RWPE2 (cell line): ENCODE measurements at places on chromosomes 3 and 15.
A peak's percentile ranks its signal among the peaks of the same experiment; 100 is the strongest.

DNA sequence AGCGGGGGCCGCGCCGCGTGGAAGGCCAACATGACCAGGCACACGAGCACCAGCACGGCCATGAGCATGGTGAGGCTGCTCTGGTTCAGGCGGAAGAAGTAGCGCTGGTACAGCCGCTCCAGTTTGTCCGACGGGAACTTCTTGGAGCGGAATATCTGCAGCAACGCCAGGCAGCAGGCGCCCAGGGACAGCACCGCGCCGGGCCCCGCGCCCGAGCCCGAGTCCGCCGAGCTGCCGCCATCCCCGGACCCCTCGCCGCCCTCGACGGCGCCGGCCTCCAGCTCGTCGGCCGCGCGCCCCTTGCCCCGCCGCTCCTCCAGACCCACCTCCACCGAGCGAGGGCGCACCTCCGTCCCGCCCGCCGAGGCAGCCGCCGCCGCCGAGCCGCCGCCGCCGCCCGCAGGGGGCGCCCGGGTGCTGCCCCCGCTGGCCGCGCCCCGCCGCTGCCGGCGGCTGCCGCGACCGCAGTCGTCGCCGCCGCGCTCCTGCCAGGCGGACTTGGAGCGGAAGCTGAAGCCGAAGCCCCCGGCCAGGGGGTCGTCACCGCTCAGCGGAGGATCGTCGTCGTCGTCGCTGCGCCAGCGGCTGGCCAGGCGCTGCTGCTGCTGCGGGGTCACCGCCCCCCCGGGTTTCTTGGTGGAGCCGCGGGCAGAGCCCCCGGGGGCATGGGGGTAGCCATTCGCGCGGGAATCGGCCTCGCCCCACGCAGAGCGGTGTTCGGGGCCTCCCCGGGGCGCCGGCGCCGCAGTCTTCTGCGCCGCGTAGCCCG lies 957 bp downstream of the ADCY5 start:
- DNase-seq: no peak
- no peaks in the 10 kb centered on the region for H3K36me3 ChIP-seq
- H3K4me3 ChIP-seq: no peak overlapping the region
- peaks cover 59% of the 10 kb centered on the region for H3K27me3 ChIP-seq

DNA sequence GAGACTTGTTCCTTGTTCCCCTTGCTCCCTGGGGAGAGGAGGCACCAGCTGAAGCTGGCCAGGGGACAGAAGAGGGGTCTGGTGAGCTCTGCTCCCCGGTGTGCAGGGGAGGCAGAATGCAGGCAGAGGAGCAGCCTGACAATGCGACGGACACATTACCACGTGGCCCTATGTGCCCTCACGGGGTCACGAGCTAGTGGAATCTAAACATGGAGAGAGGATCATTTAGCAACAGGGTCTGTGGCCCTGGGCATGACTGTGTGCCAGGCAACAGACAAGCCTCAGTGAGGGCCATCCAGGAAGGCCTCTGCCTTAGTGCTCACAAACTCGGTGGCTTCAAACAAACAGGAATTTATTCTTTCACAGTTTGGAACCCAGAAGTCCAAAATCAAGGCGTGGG lies 8.5 kb upstream of the MUC4 start:
- DNase-seq: no peak
- H3K4me3 ChIP-seq: no peak overlapping the region
- H3K4me1 ChIP-seq: peaks cover 10% of the 10 kb centered on the region
- H3K27me3 ChIP-seq: no peaks in the 10 kb centered on the region

GRCh38 chr3:156681002-156681401 lies 6.6 kb downstream of the TIPARP start:
- peak overlapping the region; percentile 84 for H3K27ac ChIP-seq
- peak; percentile 77 for DNase-seq

DNA sequence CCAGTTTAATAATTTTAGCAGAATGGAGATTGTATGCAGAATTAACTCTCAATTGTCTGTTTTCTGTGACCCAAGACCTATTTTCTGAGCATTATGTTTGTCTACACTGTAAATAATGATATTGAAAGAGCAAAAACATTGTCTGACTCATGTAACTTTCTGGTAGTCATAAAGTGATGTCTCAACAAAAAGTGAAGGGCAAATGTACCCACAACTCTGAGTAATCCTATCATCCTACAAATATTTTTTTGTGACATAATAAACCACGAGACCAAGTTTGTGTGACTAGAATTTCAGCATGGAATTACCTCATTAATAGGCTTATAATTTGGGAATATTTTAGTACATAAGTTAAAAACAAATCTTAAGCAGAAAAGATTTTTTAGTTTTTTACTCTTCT lies 15.4 kb upstream of the ABHD10 start:
- peak overlapping the region; percentile 54 for H3K27ac ChIP-seq
- no peak for DNase-seq
- H3K27me3 ChIP-seq: no peaks in the 10 kb centered on the region
- peaks cover 11% of the 10 kb centered on the region for H3K4me1 ChIP-seq
- H3K36me3 ChIP-seq: peaks cover 94% of the 10 kb centered on the region

- no peaks in the 10 kb centered on the region for H3K36me3 ChIP-seq
- H3K27me3 ChIP-seq: no peaks in the 10 kb centered on the region
- no peak for DNase-seq
- H3K4me3 ChIP-seq: no peak overlapping the region
- H3K4me1 ChIP-seq: peaks cover 14% of the 10 kb centered on the region
Measured at GRCh38 chr3:23611737-23612295, 193.9 kb upstream of the UBE2E1 start.

- no peaks in the 10 kb centered on the region for H3K36me3 ChIP-seq
- no peaks in the 10 kb centered on the region for H3K27me3 ChIP-seq
- no peak overlapping the region for H3K27ac ChIP-seq
- no peak overlapping the region for H3K4me3 ChIP-seq
- no peak for DNase-seq
Measured at GRCh38 chr3:44232407-44232806, 9.3 kb upstream of the TOPAZ1 start.
